DMS79 (cell line): ENCODE measurements at places on chromosomes 16 and 17.

DNA sequence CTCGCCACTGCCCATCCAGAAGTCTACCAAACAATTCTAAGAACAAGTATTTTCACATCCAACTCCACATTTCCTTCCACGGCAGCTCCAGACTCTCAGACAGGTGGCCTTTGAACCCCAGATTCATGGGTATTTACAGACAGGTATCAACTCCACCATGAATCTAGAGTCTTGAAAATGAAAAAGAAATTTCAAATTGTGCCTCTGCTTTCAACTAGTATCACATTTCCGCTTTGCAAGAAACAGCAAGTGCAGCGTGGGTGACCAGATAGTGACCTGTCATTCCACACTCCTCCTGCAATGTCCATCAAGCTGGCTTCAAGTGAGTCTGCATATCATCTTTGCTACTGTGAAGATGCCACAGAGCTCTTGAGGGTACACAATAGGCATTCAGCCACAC lies 232.4 kb upstream of the RPL38 start:
- DNase-seq: no peak

GRCh38 chr17:64741038-64741641 lies 79.0 kb upstream of the SMURF2 start:
- no peak for DNase-seq

DNA sequence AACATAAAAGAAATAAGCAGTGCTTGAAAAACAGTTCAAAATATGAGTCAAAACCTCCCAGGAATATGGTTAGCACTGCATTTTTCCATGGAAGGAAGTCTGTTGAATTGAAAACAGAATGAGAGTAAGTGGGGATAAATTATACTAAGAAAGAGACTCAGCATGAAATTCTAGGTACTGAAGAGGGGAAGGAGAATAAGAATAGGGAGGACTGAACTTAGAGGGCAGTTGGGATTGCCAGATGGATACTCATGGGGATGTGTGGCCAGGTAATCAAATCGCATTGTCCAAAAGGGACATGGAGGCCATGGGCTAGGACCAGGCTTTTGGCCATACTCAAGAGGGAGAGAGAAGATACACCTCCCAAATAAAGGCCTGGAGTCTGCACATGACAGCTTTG lies 247.9 kb downstream of the CDH13 start:
- DNase-seq: no peak

GRCh38 chr16:12675852-12676251 lies 127.8 kb downstream of the CPPED1 start:
- no peak for DNase-seq

GRCh38 chr17:8189711-8190477 lies at the start of gene BORCS6:
Gene BORCS6, minus strand, starts transcription at chr17:8190180. Its CDS starts 40 bp downstream, at chr17:8190140.
- peak; percentile 94 for DNase-seq

DNA sequence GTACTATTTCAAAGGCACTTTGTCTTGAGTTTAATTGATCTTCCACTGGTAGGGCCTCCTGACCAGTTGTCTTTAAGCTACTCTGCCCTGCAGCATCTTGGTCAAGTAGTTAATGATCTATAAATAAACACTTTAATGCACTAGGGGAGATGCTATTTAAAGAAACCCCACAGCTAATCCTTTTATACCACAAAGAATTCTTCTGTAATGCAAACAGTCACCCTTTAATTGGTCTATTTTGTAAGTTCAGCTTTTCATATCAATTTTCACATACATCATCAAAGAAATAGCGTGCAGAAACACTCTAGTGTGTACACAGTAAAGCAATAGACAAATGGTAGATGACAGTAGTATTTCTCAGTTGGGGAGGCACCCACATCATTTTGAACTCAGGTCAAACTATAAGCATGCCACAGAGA lies 70.3 kb downstream of the PMP22 start:
- DNase-seq: no peak

DNA sequence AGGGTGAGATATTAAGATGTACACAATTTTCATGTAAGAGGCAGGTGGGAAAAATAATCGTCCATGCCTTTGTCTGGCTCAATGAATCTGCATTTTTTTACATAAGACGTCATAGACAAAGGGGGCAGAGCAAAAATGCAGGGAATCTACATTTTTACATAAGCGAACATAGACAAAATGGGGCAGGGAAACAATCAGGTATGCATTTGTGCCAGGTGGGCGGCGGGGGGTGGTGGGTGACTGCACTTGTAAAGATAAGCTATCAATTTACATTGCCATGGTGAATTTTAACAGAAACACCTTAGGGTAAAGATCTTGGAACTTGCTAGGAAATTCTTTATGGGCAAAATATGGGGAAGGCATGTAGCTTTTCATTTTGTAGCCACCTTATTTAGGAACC lies 96.3 kb upstream of the CES5A start:
- DNase-seq: no peak

GRCh38 chr16:77723108-77723514 lies 797 bp downstream of the NUDT7 start:
- DNase-seq: no peak

DNA sequence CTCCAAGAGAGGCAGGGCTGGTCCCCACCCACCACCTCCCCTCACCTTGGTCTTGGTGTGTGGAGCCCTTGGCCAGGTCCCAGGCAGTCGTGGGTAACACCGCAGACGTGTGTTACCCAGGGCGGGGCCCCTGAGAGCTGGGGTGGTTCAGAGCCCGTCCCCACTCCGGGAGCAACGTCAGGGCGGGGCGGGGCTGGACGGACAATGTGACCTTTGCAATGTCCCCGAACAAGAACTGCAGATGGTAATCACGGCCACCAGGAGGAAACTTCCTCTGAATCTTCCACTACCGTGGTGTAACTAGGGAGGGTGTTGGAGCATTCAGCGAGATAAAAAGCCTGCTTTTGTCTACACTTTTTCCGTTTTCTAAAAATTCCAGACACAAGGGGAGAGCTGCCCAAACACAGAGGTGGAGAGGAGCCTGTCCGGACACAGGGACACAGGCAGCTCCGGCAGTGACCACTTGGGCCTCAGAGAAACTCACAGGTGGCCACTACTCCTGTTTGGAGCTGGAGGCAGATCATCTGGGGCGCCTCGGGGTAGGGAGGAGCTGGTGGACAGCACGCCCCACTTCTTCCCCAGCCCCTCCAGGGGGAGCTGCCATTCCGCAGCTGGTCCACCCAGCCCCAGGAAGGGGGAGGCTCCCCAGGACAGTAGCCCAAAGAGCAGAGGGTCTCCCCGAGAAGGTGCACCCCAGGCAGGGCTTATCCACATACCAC lies 14.2 kb upstream of the SLC38A10 start:
- DNase-seq: no peak

- no peak for DNase-seq
Observed at GRCh38 chr17:46764709-46765401, 53.6 kb downstream of the WNT3 start.

DNA sequence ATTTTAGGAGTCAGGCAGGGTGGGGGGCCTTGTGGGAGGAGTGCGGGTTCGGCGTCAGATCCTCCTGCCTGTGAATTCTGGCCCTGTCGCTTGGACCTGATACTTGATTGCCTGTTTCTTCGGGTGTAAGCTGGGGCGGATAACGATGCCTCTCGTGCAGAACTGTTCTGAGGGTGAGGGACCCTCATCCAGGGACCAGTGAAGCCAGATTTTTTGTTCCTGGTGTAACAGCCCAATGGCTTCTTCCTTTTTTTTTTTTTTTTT lies 1.3 kb downstream of the TBCD start:
- no peak for DNase-seq

DNA sequence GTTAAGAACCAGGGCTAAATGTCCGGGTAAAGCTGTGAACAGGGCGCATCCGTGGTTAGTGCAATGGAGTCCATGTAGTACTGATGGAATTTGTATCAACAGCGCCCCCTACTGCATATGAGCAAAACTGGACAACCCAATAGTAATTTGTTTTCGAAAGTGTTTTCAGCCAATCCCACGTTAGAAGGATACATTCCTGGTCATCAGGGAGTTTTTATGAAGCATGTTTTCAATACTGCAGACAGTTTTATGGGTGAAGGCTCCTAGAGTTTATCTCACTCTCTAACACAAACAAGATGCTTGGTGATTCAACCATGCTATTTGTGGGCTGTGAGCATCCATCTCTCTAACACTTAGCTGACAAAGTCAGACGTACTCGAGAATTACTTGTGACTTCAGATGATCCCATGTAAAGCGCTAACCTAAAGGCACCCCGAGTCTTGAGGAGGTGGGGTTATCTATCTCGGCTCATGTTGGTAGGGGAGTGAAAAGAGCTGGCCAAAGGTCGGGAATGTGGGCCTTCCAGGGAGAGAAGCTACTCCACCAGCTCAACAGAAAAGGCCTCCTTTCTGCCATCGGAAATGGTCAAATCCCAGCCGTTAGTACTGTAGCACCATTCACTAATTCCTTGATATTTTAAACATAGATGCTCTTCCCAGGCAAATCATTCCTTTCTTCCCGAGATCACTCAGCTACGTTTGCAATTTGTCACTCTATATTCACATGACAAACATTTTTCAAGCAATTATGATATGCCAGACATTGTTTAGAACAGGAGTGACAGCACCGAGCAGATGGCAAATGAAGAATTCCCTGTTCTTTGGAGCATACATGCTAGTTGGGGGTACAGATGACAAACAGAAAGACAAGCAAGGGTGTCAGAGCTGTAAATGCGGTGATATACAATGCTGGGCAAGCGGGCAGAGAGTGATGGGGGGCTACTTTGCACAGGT lies 46.9 kb upstream of the HNF1B start:
- DNase-seq: no peak

DNA sequence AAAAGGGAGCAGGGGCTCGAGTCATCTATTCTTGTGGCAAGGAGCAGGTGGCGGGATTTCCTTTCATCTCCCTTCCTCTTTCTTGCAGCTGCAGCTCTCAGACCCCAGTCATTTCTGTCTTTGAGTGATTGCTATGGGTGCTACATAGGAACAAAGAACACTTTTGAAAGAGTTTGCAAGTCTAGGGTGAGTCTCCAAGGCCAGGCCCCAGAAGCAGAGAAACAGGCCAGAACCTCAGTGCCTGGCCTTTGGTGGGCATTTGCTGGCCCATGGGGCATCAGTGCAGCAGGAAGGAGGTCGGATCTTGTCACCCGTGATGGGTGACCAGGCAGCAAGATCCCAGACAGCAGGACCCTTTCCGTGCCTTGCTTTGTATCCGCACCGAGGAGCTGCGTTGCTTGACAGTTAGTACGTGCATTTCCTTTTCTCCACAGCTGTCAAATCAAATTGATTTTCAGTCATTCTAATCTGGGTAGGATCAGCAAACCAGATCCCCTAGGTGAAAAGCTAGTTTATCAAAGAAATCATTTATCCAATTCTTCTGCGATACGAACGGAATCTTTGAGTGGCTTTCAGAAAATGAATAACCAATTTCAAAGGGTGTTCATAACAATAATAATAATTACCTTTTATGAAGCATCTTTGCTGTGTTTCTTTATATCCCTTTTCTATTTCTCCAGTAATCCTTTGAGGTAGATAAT lies 244.6 kb upstream of the MAF start:
- DNase-seq: no peak

- DNase-seq: no peak
Observed at GRCh38 chr16:84020353-84020752, 22.2 kb downstream of the SLC38A8 start.

DNA sequence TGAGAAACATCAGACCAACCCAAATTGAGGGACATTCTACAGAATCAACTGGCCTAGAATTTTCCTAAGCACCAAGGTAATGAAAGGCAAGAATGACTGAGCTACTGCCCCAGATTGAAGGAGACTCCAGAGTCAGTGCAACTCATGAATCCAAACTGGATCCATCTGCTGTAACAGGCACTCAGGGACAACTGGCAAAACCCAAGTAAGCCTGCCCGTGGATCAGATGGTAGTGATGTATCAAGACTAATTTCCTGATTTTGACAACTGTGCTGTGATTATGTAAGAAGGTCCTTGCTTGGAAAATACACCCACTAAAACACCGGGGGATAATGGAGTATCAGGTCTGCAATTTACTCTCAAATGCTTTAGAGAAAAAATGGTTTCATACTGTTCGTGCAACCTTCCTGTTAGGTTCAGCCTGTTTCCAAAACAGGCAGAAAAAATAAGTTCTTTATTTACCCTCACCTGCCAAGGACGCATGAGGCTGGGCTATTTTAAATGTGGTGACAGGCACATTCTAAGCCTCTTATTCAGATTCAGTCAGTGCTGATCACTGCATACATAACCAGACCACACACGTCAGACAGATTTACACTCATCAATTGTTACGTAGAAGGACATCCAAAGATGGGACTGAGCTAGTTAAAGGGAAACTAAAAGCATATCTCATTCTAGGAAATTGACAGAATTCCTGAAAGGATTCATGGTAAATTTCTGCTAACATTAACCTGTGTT lies 7.0 kb downstream of the MBTPS1 start:
- DNase-seq: no peak

GRCh38 chr16:62277942-62278341 lies 241.7 kb upstream of the CDH8 start:
- DNase-seq: no peak

DNA sequence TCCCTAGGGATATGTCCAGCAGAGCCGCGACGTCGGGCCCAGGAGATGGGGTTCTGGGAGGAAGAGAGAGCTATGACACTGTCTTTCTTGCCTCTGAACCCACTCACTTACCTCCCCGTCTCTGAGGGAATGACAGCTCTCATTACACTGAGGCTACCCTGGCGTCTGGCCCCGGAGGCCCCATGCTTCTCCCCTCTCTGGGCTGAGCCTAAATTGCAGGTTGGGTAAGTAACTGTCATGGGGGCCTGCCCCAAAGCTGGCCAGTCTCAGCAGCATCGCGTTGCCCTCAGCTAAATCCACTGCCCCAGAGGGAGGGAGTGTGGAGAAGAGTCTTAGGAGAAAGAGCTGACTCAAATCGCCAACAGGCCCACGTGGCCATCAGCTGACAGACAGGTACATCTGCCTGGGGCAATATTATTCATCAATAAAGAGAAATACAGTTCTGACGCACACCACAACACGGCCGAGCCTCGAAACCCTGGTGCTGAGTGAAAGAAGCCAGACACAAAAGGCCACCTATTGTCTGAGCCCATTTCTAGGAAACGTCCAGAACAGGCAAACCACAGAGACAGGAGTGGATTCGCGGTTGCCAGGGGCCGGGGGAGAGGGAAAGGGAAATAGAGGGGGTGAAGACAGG lies 156.4 kb downstream of the C16orf95 start:
- DNase-seq: no peak

- no peak for DNase-seq
Observed at GRCh38 chr16:86403541-86404163, 106.7 kb upstream of the FOXF1 start.

GRCh38 chr17:63847525-63848249 lies 5.2 kb upstream of the SMARCD2 start:
- no peak for DNase-seq
